ENCODE measurements at places on chromosomes 7 and 10.
A peak's percentile ranks its signal among the peaks of the same experiment; 100 is the strongest.

GRCh38 chr7:129188892-129189660 is 643 bp downstream of the SMO start:
- DNase-seq = no peak

- no peak for DNase-seq
Observed at GRCh38 chr10:103513380-103514060, 20.0 kb downstream of the NEURL1 start.

- DNase-seq = no peak
Observed at GRCh38 chr7:42414941-42415505, 178.0 kb upstream of the GLI3 start.

DNA sequence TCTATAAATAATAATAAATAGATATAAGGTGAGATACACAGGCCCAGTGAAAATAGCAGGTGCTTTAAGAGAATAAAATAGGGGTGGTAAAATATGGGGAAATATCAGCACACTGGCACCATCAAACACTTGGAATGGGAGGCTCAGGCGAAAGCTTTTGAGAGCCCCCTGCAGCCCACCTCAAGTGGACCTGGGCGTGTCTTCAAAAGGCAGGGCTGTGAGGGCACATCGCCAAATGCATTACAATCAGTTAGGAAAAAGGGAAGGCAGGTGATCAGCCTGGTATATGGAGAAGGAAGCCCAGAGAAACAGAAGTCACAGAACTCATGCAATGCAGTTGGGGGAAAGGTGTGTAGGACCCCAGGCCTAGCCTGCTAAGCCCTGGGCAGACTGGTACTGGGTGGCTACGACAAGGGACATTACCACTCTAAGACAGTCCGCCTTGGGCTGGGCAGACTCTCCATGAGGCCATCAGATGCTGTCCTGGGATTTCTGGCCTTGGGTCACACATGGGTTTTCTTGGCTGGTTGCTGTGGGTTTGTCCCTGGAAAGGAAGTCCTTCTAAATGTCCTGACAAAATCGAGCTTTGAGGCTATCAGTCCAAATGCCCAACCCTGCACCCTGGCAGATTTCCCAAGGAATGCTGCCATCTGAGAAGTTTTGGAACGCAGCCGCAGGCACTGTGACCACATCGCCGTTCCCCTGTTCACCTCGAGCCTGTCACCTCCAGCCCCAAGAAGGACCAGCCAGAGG is 330.6 kb downstream of the GRID1 start:
- DNase-seq = no peak

DNA sequence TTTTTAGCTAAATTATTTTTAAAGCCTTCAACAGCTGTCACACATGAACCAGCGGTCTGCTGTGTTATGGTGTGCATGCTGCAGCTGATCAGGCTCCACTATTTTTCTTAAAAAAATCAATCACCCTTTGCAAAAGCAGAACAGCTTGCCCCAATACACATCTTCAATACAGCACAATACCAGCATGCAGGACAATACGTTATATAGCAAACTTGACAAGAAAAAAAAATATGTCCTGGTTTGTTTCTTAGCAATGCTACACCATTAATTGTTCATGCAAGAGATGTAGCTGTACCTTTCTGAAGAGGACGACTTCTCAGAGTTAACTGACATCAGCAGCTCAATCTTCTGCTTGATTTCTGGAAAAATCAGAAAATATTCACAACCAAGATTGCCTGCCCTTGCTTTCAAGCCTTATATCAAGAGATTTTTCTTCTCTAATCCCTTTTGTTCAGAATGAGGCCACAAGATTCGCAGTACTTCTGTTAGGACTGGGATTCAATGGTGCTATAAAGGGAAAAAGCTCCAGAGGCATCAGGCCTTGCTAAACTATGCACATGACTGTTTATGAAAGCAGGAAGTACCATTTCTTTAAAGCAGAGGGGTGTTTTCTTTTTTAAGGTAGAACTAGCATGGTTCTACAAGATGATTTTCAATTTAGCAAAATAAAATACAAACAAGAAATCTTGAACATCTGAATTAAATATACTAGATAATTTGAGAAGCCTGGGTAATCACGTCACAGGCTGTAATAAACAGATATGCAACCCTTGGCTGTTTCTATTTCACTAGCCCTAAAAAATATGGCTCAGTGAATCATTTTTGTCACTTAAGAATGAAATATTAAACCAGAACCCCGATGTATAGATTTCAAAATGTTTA is 120.0 kb downstream of the SRPK2 start:
- DNase-seq = peak; percentile 34

DNA sequence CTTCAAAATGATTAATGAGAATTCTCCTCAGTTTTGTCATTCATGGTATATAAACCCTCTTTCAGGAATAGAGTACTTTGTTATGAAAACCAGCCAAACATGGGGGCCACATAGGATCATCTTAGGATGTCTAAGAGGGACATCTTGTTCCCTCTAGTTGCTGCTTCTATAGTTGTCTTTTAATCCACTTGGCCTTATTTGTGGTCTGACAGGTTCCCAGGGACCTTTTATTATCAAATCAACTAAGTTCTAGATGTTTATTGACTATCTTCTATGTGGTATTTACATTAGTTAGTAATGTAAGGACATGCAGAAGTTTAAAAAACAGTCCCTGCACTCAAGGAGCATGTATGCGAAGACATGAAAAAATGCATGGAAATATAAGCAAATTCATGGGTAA is 1.6 kb upstream of the ZC3HAV1 start:
- DNase-seq = no peak

- DNase-seq = no peak
Observed at GRCh38 chr10:35208949-35209613, 82.4 kb downstream of the CREM start.

DNA sequence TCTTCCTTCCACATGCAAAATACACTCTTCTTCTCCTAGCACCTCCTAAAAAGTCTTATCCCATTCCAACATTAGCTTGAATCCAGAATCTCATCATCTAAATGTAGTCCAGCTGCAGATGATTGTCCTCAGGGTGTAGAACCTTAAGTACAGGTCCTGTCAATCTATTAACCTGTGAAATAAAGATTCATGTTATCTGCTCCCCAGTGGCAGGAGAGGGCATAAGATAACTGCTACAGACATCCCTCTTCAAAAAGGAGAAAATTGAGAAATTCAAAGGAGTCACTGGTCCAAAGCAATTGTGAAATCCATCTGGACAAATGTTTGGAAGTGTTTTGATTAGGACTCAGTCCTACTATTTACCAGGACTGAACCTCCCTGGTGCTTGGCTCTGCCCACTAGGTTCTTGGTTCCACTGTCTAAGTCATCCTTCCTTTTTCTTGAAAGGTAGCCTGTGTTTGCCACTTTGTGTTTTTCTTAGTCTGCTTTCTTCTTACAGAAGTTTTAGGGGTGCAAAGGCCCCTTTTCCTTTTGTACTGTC is 96.2 kb downstream of the ADD3 start:
- DNase-seq = no peak

- no peak for DNase-seq
Observed at GRCh38 chr7:31892099-31892829, 177.9 kb downstream of the PDE1C start.

- DNase-seq = no peak
Observed at GRCh38 chr10:30215623-30216022, 133.5 kb downstream of the MTPAP start.

DNA sequence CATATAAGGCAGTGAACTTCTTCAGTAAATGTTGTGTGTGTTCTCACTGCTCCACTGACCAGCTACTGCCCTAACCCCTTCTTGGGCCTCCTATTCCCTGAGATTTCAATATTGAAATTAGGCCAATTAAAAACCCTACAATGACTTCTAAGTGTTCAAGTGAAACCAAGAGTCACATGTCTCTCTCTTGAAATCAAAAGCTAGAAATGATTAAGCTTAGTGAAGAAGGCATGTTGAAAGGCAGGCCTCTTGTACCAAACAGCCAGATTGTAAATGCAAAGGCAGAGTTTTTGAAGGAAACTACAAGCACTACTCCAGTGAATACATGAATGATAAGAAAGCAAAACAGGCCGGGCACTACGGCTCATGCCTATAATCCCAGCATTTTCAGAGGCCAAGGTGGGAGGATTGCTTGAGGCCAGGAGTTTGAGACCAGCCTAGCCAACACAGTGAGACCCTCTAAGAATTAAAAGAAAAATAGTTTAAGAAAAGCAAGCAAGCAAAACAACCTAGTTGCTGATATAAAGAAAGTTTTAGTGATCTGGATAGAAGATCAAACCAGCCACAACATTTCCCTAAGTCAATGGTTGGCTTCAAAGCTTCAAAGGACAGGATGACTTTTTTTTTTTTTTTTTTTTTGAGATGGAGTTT is 22.3 kb downstream of the BRAF start:
- no peak for DNase-seq

DNA sequence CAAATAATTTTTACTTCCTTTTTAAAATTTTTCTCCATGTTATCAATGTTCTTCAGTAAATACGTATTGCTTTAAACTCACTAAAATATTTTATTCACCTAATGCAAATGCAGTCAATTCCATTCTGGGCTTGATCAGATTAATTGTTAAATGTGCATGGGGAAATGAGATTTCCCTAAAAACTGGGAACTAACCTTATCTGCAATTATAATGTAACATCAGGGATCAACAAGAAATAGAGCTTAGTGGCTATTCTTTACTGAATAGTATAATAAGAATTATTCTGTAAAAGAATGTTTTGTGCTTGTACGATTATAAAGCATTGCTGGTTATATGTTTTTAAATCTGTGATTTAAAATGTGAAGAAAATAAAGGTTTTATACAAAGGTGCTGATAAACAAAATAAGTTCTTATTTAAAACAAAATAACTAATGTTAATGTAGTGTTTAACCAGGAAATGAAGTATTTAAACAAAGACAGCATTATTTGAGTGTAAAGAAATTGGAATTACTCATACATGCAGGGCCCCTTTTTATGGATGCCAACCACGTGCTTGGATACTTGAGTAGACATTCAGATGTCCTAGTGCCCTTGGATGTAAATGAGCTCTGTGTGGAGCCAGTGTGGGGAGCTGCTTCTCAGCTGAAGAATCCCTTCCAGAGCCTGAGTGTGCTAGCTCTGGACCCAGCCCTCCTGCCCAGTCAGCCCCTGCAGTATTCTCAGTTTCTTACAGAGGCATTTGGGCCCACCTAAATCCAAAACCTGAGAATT is 84.2 kb downstream of the REEP3 start:
- DNase-seq = peak; percentile 12

- peak; percentile 4 for DNase-seq
Observed at GRCh38 chr7:89623018-89623672, 531.1 kb upstream of the STEAP1 start.

Measured in HuH-7 (cell line).